ENCODE measurements at places on chromosomes 3 and 15.
A peak's percentile ranks its signal among the peaks of the same experiment; 100 is the strongest.

GRCh38 chr15:25137013-25137412 lies 182.2 kb downstream of the SNRPN start:
- DNase-seq = no peak

DNA sequence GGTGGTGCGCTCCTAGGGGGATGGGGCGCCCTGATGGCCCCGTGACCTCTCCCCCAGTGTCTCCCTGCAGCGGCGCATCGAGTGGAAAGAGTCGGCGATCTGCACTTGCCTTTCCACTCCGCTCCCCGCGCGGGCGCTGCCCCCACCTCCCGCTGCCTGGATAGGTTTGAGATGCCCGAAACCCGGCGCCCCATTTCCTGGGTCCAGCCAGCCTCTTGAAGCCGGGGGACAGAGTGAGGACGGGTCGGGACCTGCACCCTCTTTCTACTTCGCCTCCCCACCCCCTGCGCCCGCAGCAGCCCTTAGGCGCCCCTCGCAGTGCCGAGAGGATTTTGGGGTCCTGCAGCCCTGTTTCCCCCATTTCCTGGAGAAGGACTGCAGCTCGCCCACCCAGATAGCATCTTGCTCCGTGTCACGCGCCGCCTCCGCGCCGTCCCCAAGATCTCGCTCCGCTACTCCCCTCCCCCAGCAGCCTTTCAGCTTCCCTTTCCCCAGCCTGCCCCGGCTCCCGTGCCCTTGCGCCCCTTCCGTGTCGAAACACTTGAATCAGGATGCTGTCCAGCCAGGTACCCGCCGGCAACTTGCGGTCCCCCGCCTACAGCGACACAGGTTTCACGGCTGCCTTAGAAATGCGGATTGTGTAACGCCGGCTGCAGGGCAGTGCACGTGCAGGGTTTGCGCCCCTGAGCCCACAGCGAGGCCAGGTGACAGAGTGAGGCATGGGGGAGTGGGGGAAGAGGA lies 519 bp downstream of the ABHD6 start:
- DNase-seq = peak; percentile 16

GRCh38 chr3:193901007-193901406 lies 234.9 kb upstream of the HES1 start:
- no peak for DNase-seq

DNA sequence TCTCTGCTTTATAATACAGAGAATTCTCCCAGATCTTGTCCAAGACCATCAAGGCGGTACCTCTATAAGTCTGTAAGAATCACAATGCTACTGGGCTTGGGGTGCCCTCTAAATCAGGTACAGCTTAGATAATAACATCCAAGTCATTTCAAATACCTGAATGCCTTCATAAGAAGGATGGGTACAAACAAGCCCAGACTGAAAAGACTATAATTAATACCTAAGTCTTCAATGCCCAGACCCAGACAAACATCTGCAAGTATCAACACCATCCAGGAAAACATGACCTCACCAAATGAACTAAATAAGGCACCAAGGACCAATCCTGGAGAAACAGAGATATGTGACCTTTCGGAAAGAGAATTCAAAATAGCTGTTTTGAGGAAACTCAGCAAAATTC lies 65.9 kb downstream of the ZMAT3 start:
- no peak for DNase-seq

- DNase-seq = no peak
Observed at GRCh38 chr3:44400771-44401170, 62.2 kb downstream of the TCAIM start.

GRCh38 chr3:152609891-152610290 lies 225.0 kb upstream of the P2RY1 start:
- DNase-seq = no peak

DNA sequence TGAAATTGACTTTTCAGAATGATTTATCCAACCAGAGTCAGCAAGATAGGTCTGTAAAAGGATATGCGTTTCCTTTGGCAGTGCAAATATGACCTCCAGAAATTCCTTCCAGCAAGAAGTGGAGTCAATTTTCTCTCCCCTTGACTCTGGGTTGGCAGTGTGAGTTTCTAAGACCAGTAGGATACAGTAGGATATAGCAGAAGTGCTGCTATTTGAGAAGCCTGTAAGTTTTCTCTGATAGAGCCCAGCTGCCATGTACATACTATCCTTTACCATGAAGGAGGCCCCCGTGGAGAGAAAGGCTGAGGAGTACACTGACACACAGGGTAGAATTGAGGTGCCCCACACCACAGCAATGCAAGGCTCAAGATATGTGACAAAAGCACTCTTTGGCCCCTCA lies 409.1 kb upstream of the PDZRN3 start:
- DNase-seq = no peak

Measured in T-helper 9 cell (primary cell).